ENCODE measurements at places on chromosomes 4 and X.

GRCh38 chr4:171235521-171235920 lies 577.7 kb upstream of the GALNTL6 start:
- DNase-seq: no peak

GRCh38 chr4:89356086-89356485 lies 48.5 kb upstream of the GPRIN3 start:
- no peak for DNase-seq

DNA sequence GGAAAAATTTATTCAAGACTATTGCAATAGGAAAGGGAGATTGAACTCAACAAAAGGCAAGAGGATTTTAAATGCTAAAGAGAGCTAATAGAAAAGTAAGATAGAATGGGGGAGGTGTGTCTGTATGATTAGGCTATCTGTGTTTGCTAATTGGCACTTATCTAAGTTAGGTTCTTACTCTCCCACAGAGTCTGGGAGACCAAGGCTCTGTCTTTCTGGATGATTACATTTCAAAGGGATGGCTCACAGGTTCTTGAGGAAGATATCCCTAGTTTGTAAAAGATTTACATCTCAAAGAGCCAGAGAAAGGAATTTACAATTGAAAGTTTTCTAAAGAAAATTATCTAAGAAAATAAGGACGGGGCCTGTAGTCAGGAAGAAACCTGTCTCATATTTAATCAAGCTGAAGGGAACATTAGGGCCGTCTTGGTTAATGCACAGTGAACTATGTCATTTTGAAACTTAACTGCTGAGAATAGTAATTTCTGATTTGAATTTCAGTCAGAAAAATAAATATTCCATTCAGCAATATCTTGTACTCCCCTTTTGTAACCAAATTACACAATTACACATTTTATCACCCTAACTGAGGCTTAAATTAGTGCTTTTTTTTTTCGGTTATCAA lies 75.8 kb downstream of the MAGEB10 start:
- no peak for DNase-seq

DNA sequence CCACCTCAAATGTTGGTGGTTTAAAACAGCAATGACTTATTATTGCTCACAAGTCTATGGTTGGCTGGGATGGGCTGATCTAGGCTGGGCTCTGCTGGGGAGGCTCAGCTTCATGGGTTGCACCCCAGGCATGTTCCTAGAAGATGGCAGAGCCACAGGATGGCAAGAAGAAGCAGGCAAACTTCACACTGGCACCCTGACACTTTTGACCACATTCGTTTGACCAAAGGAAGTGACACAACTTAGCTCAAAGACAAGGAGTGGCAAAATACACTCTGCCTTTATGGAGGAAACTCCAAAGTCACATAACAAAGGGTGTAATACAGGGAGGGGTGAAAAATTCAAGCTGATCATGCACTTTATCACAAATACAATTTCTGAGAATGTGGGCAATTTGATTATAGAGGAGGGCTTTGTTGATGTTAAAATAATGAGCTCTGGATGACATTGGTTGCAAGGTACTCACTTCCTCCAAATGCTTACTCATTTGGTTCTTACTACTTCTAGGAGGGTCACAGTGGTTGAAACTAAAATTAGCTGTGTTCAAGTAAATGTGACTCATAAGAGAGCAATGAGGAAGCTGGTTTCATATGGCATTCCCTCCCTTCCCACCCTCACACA lies 249.2 kb upstream of the RPS6KA3 start:
- peak; percentile 89 for DNase-seq

DNA sequence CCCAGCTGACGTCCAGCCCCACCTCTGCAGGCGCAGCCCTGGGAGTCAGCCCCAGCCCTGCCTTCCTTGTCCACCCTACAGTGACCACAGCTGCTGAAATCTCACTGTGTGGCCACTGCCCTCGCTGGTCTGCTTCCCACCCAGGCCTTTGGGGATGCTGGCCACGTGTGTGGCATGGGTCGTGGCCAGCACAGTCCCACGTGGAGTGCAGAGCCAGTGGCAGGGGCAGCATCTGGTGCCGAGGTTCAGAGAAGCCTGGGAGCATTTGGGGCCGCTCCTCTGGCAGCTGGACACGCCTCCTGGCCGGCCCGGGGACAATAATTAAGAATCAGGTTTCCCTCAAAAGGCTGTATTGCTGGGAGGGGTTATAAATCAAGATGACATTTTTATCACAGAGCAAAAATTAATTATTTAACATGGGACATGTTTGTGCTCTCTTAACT lies 92.1 kb downstream of the HMX1 start:
- no peak for DNase-seq

DNA sequence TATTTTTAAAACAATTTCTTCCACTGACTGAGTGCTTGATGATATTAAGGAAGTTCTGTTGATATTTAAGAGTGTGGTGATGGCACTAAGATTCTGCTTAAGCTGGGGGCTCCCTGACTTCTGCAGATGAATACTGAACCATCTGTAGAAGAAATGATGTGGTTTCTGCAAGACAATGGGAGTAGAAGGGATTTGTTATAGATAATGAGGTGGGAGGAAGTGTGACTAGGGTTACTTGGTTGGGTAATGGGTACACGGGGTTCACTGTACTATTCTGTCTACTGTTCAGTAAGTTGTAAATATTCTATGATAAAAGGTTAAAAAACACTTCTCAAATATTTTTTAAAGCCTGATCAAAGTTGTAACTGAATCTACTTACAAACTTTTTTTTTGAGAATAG lies 60.9 kb upstream of the TXK start:
- DNase-seq: no peak

GRCh38 chrX:49059681-49060085 lies 884 bp downstream of the CCDC120 start:
- DNase-seq: no peak

DNA sequence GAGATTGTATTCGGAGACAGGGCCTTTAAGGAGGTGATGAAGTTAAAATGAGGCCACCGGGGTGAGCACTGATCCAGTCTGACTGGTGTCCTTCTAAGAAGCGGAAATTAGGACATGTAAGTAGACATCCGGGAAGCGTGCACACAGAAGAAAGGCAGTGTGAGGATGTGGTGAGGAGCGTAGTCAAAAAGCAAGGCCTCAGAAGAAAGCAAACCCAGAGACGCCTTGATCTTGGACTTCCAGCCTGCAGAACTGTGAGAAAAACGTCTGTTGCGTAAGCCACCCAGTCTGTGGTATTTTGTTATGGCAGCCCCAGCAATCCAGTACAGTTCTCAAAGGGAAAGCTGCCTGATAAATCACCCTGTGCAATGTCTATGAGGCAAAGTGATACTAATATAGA lies 153.5 kb downstream of the KCNIP4 start:
- DNase-seq: no peak

GRCh38 chr4:20901851-20902250 lies 201.6 kb downstream of the PACRGL start:
- no peak for DNase-seq

GRCh38 chr4:77600521-77601451 lies 4.8 kb upstream of the CXCL13 start:
- DNase-seq: peak; percentile 27

DNA sequence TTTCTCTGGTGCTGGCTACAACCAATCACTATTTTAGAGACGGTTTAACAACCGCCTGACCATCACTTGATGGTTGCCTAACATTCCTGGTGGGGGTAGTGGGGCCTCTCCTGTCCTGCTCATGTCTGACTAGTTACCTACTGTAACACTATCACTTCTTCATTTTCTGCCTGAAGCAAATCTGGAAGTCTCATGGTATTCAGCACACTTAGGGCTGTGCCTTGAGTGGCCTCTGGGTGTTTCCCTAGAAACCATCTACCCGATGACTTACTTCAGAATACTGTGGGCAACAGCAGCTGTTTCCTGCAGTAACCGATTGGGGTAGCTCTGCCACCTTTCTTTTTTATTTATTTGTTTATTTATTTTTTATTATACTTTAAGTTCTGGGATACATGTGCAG lies 880.1 kb upstream of the INTU start:
- DNase-seq: no peak

- no peak for DNase-seq
Measured at GRCh38 chr4:139753686-139754085, 88.1 kb downstream of the MGST2 start.

GRCh38 chr4:183202523-183202922 lies 103.5 kb downstream of the WWC2 start:
- no peak for DNase-seq
